ENCODE measurements at places on chromosomes 13 and 19. TPM values are rescaled to one million over a fixed set of nuclear protein-coding genes. Genes with fewer than 3 reads are reported as not detected.
A peak's percentile ranks its signal among the peaks of the same experiment; 100 is the strongest.

Gene CAPN12
- 0.59 TPM for total RNA-seq

DNA sequence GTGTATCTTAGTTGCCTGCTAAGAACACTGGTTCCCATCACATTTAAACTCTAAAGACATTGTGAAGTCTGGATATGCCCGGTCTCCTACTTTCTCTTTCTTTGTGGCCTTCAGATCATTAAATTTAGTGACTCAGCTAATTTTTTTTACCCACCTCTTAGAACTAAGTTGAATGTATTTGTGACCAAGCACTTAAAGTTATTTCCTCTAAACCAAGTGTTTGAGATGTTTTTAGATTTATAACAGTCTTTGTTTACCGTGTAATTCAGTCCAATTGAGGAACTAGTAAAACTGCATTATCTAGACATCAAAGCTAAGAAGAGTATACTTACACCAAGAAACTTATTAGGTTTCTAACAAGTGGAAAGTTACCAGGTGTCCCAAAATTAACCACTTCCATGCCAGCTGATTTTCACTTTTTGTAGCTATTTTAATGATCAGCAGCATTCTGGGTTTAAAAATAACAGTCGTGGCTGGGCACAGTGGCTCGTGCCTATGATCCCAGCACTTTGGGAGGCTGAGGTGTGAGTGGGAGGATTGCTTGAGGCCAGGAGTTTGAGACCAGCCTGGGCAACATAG, 53.1 kb downstream of the ARHGAP35 start:
- peak; percentile 26 for DNase-seq

Gene LRRC25
- total RNA-seq: not detected

- DNase-seq: peak; percentile 67
These were observed 5.3 kb downstream of the DHPS start for GRCh38 chr19:12676384-12676792.

DNA sequence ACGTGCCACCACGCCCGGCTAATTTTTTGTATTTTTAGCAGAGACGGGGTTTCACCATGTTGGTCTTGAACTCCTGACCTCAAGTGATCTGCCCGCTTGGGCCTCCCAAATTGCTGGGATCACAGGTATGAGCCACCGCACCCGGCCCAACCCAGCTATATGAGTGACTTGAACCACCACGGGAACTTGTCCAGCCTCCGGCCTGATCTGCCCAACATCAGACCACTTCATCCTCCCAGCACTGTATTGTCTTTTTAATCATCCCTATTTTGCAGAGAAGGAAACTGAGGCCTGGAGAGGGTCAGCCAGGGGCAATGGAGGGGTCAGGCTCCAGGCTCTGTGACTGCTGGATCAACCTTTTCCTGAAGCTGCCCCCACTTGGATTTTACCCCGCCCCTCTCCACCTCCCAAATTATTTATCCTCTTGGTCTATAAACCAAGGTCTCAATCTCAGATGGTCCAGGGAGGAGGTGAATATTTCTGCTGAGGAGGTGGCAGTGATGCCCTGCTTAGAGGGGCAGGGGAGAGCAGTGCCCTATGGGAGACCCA, 893 bp upstream of the PLIN3 start:
- no peak for DNase-seq

DNA sequence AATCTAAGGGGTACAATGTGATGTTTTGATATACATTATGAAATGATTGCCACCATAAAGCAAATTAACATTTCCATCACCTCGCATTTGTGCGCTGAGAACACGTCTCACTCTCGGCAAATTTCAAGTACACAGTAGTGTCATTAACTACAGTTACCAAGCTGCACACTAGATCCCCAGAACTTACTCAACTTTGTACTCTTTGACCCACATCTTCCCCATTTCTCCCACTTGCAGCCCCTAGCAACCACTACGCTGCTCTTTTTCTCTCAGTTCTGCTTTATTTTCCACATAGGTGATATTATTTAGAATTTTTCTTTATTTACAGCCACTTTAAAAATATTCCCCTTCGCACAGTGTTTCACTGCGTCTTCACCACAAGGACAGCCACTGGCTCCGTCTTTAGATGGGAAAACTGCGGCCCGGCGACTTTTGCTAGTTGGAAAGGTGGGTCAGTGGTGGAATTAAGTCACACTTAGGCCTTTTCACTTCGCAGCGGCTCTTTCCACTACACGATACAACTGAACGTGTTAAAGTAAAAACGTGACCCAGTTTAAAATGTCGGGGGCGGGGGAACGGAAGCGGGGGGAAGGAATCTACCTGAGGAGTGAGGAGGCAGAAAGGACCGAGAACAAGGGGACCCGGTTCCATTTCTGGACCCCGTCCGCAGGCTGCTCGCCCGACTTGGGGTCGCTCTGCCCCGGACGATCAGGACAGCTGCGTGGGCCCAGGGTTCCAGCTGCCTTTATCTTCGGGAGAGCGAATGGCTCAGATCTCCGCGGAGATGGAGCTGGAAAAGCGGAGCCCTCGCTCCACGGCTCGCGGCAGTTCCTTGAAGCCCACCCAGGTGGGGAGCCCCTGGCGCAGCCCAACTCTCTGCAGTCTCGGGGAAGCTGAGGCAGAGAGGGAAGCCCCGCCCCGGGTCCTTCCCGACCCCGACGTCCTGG, 486.1 kb downstream of the UQCRFS1 start:
- no peak for DNase-seq

- DNase-seq: no peak
These were observed 163.5 kb upstream of the SPRY2 start for GRCh38 chr13:80504453-80504852.

DNA sequence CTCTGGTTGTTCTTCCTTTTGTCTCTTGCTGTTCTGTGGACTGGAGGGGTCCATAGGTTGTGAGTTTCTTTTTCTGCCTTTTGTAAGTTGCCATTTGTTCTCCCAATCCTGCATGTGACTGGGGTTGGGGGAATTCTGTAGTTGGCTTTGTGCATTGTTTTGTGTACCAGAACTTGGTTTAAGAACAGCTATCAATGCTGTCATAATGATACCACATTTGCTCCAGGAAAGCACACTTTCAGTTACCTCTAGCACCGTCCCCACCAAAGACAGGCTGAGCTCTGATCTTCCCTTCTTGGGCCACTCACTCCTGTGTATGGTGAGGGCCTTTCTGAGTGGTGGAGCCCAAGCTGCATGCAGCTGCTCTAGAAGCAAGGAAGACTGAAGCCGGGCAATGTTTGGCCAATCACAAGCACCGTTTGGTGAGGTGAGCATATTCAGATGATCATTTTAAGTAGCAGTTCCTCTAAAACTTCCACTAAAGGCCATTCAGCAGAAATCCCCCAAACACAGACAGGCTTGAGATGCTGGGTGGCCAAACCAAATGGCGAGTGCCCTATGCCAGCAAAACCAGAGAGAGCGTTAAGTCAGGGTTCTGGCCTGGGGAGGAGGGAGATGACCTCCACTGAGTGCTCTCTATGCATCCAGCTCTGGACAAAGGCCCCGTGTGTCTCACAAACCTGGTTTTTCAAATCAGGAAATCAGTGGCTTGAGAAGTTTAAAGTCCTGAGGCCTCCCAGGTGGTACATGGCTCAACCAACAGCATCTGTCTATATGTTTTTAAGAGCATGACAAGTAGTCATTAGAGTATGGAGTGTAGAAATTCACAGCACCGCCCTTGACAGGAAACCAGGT, 120.7 kb upstream of the SPATA13 start:
- DNase-seq: no peak

- no peak for DNase-seq
These were observed 569 bp downstream of the DCT start for GRCh38 chr13:94478913-94479312.

DNA sequence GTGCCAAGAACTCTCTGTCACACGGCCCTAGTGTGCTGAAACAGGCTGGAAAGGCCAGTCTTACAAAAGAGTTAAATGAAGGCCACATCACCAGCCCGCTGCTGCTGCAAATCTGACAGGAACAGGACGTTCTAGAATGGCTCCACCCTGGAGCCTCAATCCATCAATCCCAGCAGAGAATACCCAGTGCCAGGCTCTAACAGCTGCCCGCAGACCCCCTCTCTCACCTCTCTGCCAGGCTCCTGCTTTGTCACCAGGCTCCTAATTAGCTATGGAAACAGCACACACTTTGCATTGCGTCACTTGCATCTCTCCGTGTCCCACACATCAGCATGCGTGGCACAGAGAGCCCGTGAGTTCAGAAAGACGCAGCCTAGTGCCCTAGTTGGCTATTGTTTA, 314.1 kb downstream of the FOXO1 start:
- DNase-seq: no peak

Gene RGL3
- total RNA-seq: 1.8 TPM

Gene C13orf42
- not detected for total RNA-seq

DNA sequence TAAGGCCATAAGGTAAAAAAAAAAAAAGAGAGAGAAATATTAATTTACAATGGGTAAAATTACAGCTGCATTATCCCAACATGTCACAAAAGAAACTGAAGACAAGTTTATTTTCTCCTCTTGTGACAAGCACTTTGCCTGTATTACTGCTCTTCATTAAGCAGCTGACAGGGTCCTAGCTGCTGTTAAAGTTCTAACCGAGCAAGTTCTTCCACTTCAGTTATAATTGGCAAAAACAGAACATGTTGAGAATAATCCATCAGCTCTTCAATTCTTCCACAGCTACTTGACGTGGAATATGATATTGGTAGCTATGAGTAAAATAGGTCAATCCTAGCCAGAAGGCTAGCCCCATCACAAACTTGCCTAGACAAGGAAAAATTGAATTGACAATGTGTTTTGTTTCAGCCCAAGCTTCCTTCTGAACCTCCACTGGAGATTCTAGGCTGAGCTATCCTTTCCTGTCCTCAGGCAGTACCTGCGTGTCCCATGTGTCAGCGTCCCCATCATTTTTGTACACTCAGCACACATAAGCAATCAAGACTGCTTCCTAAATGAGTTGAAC, 32.2 kb upstream of the DOCK9 start:
- DNase-seq: peak; percentile 19

Gene ZNF234
- 10.5 TPM for total RNA-seq

Gene LIM2
- total RNA-seq: not detected

- DNase-seq: no peak
These were observed 13.3 kb downstream of the SLC7A1 start for GRCh38 chr13:29582171-29582570.

Gene LPAR2
- total RNA-seq: 27.9 TPM

Gene CGB5
- total RNA-seq: 1.1 TPM

Gene OR10H1
- total RNA-seq: not detected

GRCh38 chr19:7914598-7915045, at the start of gene TGFBR3L:
TGFBR3L (plus strand) TSS chr19:7914830.
- no peak for DNase-seq

GRCh38 chr19:51185069-51185867, 39.6 kb upstream of the CD33 start:
- no peak for DNase-seq

DNA sequence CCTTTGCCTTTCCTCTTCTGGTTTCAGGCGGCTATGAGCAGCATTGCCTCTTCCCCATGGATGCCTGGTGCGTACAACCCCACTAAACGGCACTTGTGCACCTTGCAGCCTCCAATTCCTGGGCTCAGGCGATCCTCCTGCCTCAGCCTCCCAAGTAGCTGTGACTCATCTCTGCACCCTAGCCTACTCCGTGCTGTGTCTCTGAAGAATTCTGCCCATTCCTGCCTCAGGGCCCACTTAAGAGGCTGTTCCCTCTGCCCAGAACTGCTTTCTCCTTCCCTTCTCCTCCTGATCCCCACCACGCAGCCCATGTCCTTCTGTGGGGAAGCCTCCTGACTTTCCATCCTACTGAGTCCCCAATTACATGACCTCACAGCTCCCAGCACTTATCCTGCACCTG, 142.2 kb upstream of the ZNF507 start:
- no peak for DNase-seq

DNA sequence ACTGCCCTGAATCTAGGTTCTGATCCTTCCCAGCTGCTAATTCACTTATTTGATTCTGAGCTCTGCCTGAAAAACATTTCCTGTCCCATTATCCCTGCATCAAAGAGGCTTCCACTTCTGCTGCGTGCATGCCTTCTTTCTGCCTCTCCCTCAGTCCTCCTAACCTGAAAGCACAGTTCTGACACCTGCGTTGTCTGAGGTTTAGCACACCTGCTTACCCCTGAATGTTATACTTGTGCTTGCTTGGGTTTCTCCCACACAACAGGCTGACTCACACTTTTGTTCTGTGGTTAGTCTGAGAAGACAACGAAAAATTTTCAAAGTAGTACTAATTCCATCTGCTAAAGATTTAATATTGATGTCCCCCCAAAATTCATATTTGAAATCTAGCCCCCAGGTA, 3.1 kb upstream of the SOHLH2 start:
- peak; percentile 76 for DNase-seq

DNA sequence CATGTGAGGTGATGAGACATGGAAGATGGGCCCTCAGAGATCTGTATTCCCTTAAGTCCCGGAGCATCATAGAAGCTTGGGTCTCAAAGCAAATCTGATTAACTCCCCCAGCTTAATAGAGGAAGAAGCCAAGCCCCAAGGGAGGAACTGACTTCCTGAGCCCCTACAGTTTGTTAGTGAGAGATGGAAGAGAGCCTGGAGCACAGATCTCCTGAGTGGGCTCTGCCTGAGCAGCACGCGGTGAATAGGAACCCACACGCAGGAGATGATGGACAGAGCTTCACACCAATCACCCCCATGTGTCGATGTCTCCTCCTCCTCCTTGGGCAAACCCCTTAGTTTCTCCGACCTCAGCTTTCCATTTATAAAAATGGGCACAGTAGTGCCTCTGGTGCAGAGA, 50.1 kb upstream of the ATP12A start:
- no peak for DNase-seq

Gene PLIN4
- 38.2 TPM for total RNA-seq

DNA sequence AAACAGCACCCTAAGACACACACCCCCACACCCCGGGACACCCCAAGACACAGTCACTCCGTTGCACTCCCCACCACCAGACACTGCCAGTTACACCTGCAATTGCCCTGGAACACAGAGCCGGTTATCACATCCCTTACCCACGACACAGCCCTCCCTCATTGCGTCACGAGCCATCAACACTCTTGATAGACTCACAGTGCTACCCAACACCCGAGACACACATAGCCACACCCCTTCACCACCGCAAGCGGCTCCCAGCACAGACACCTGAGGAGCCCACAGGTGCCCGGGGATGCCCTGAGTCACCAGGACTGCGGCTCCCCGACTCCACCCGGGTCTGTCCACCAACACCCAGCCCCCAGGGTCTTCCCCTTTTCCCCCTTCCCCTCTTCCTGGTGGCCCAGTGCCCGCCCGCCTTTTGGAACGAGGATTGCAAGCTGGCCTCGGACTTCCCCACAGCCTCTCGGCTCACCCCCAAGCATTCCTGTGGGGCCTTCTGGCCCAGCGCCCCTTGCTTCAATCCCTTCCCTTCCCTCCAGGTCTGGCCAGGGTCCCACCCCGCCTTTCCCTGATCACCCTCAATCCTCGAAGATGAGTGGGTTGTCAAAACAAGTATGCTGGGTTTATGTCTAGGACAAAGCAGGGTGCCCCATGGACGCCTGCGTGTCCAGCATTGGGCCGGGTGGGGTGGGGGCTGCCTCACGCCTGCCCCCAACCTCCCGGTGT, 1.7 kb upstream of the PTGER1 start:
- peak; percentile 71 for DNase-seq

- DNase-seq: no peak
These were observed 651 bp downstream of the OXGR1 start for GRCh38 chr13:96993634-96994016.

Gene KLK8
- total RNA-seq: 51.5 TPM

- DNase-seq: peak; percentile 74
These were observed at the start of gene MAST3 for GRCh38 chr19:18097217-18097992. MAST3 (plus strand) TSS chr19:18097778; CDS start chr19:18097793, 15 bp downstream.

- no peak for DNase-seq
These were observed 188.0 kb downstream of the TDRD3 start for GRCh38 chr13:60584976-60585375.

Data from mammary epithelial cell (primary cell).